ENCODE measurements at places on chromosomes 2 and 18.

DNA sequence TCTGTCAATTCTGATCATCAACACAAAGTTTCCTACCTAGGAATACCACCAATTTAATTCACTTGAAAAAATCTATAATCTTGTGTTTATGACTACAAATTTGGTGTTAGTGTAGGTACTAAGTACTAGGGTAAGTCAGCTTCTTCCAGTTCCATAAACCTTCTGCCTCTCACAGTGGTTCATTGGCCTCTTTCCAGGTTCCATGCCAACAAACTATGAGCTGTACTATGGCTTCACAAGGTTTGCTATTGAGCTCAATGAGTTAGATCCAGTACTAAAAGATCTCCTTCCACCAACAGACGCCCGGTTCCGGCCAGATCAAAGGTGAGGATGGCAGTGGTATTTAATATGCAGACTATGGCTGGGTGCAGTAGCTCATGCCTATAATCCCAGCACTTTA, 58.8 kb downstream of the PRKRA start:
- no peak for ATAC-seq

GRCh38 chr2:39156107-39156506, 35.3 kb upstream of the SOS1 start:
- ATAC-seq = peak; percentile 36

DNA sequence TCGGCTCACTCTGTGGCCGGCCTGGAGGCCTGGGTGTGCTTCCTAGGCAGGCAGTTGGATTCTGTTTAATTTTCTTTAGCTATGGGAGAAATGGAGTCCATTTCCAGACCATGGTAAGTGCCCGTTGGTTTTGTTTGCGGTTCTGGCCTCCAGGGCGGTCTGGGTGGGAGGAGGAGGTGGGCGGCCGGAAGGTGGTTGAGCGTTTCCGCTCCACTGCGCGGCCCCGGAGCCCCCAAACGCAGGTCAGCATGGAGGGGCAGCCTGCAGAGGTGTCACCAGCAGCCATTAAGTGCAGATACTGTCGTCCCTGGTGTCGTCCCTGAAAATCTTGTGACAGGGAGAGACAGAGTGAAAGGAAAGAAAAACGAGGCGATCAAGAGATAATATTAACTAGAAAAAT, 303.9 kb downstream of the GBX2 start:
- no peak for ATAC-seq

DNA sequence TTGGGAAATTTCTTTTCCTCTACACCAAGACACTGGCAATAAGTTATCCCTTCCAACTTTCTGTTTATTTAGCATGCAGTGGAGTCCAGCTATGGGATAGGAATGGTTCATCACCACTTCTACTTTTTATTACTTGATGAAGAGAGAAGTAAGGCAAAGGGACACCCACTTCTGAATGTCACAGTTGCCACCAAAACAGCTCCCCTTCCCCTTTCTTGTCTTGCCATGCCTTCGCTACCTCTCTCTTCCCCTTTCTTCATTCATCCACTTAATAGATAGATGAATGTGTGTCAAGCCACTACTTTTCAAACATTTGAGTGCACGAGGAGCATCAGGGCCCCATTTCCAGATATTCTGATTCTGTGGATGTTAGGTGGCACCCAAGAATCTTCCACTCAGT, 59.6 kb downstream of the KCTD18 start:
- no peak for ATAC-seq

DNA sequence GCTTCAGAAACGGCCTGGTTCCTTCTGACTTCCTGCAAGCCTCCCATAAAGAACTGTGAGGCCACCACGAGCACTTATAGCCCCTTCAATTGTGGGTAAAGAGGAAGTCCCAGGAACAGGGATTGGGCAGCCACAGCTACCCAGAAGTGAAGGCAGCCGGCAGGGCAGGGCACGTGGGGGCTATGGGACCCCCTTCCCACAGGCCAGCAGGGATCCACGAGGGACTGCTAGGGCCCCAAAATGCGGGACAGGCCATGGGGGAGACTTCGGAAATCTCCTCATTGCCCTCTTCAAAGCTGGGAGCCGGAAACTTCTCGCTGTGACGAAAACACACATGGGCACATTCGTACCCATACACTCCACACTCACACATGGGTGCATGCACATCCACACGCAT, 196.1 kb upstream of the SALL3 start:
- ATAC-seq = no peak

DNA sequence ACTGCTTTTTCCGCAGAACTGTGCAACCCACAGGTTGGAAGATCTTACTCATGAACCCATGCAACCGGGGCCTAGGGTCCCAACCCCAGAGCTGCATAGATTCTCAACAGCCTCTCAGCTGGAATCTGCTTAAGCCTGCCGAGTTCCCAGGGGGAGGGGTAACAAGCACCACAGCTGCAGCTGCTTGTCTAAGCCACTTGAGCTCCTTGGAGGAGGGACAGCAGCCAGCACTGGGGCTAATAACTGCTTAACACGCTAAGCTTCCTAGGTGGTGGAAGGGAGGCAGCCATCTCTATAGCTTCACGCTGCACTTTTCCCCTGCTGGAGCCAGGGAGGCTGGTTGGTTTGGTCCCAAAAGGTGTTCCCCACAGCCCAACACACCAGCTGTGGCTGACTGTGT, 311.6 kb downstream of the DSC3 start:
- no peak for ATAC-seq

- ATAC-seq = no peak
These were observed 140.1 kb downstream of the PTGR3 start for GRCh38 chr18:75068682-75069435.

- no peak for ATAC-seq
These were observed 26.3 kb downstream of the ACSL3 start for GRCh38 chr2:222887124-222887523.

DNA sequence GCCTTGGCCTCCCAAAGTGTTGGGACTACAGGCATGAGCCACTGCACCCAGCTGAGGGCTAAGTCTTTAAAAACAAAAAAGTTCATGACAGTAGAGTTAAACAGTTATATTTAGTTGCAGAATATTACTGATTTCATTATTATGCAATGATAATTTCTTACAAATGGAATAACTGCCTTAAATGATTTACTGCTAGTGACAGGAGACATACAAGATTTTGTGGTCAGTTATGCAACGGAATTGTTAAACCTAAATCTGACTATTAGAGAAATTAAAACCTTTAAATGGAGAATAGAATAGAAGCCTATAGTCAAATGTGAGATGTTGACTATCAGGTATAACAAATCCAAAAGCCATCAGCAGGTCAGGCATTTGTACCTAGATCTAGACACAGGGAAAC, 10.3 kb upstream of the DNAJC10 start:
- no peak for ATAC-seq

GRCh38 chr2:47043891-47044239, 111.2 kb downstream of the STPG4 start:
- no peak for ATAC-seq

DNA sequence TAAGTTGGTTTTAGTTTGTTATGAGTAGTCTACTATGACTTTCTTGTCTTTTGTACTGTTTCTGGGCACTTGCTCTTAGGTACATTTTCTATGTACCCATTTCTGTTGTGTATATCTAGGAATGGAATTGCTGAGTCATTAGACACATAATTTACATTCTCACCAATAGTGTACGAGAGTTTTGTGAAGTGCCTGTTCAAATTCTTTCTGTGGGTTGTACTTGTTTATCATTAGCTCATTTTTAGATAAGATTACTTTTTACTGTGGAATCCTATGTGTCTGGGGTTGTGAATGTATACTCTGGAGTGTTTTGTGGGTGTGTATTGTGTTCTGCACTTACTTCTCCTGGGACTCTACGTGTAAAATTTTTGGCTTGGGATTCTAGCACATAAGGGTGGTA, 36.6 kb upstream of the CD28 start:
- no peak for ATAC-seq

GRCh38 chr2:39232141-39232540, 11.6 kb downstream of the CDKL4 start:
- no peak for ATAC-seq

All from gastroesophageal sphincter (tissue), 4 donors.